ENCODE measurements at places on chromosomes 3 and 15.

GRCh38 chr3:177041021-177041729 lies 156.1 kb downstream of the TBL1XR1 start:
- DNase-seq: no peak

- peak; percentile 11 for DNase-seq
Measured at GRCh38 chr3:10524799-10525301, 19.5 kb upstream of the ATP2B2 start.

- no peak for DNase-seq
Measured at GRCh38 chr15:97600190-97600589, 360.3 kb upstream of the ARRDC4 start.

- DNase-seq: no peak
Measured at GRCh38 chr3:130621824-130622223, 104.8 kb downstream of the COL6A6 start.

DNA sequence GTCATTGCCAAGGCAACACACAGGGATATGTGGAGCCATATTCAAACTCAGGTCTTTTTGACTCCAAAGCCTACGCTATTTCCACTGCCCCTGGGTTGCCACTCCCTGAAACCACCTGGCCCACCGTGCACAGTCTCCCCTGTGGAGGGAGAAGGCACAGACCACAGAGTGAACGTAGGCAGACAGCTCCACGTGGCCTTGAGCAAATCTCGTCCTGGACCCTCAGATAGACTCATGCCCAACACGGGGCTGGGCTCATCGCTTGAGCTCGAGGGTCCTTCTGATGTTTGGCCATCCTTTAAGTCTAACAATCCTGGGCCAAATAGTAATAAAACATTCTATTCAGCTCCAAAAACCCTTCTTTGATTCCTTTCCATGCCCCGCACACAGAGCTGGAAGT lies 72.0 kb downstream of the CPN2 start:
- peak; percentile 29 for DNase-seq

GRCh38 chr3:158102242-158103080 lies 3.8 kb downstream of the SHOX2 start:
- DNase-seq: peak; percentile 66

DNA sequence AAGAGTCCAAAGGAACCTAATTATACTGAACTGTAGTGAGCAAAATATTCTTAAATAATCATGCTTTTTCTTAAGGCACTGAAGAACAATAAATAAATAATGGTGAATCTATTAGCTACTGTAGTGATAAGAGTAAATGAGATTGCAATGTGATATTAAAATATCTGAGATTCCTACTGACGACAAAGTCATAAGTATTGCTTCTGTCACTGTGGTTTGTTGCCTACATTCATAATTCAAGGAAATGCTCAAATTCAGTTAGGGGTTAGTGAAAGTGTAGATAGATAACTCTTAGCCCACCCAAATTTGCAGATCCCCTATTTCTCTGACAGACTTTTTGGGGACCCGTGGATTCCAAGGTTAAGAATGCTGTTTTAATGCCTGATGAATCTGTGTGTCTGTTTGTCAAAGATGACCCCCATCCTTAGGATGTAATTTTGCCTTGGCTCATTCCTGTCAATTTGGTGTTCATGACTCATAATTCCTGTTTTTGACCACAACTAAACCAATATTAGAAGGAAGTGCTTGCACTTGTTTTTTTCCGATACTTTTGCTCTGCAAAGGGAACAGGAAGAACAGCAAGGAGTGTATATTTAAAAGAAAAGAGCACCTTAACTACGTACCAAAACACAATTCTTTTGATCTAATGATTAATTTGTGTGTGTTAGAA lies 86.7 kb downstream of the MAGI1 start:
- no peak for DNase-seq

- no peak for DNase-seq
Measured at GRCh38 chr3:9222049-9222448, 27.4 kb downstream of the SRGAP3 start.

DNA sequence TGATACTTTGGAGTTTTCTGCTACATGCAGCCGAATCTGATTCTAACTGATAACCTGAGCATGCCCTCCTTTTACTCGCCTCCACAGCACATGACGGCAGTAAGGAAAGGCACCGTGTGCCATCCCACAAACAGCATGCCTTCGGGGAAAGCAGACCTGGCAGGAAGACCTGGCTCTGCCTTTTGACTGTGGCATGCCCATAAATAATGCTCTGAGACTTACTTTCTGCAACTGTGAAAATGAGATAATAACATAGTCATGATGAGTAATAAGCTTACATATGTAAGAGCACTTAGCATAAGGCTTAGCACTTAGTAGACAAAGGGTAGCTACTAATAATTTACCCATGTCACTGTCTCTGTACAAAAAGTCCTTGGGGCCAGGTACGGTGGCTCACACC lies 32.9 kb downstream of the MTHFS start:
- no peak for DNase-seq

GRCh38 chr15:68204361-68204760 lies 771 bp downstream of the CALML4 start:
- no peak for DNase-seq

- no peak for DNase-seq
Measured at GRCh38 chr3:61616586-61616985, 55.2 kb downstream of the PTPRG start.

DNA sequence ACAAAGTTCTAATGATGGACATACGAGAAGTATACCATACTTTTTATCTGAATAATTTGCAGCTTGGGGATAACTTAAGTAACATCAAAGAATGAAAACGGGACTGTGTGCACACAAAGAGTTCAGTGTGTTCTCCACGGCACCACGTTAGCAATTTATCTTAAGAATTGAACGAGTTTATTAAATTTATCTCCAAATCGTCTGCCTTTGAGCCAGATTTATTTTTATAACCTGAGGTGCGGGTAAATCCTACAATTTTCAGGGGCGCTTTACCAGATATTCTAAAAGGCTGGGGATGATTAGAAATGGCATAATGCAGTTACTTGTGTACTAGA lies 3.5 kb downstream of the CHD2 start:
- no peak for DNase-seq

- peak; percentile 91 for DNase-seq
Measured at GRCh38 chr15:65421360-65422215, 1.2 kb downstream of the IGDCC4 start.

DNA sequence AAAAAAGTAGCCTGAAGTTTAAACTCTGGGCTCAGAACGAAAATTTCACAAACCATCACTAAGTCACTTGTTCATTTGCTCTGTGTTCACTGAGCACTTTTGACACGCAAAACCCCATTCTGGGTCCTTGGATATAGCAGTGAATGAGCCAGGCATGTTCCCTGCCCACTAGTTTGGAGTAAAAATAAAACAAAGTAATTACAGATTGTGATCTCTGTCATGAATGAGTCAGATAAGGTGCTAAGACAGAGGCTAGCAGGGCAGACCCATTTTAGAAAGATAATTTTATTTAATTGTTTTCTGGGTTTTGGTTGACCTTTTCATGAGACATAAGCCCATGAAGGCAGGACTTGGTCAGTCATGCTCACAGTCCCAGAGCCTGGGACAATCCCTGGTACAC lies 84.1 kb upstream of the ARHGEF3 start:
- DNase-seq: no peak

GRCh38 chr3:24410860-24411259 lies 83.8 kb downstream of the THRB start:
- DNase-seq: no peak

DNA sequence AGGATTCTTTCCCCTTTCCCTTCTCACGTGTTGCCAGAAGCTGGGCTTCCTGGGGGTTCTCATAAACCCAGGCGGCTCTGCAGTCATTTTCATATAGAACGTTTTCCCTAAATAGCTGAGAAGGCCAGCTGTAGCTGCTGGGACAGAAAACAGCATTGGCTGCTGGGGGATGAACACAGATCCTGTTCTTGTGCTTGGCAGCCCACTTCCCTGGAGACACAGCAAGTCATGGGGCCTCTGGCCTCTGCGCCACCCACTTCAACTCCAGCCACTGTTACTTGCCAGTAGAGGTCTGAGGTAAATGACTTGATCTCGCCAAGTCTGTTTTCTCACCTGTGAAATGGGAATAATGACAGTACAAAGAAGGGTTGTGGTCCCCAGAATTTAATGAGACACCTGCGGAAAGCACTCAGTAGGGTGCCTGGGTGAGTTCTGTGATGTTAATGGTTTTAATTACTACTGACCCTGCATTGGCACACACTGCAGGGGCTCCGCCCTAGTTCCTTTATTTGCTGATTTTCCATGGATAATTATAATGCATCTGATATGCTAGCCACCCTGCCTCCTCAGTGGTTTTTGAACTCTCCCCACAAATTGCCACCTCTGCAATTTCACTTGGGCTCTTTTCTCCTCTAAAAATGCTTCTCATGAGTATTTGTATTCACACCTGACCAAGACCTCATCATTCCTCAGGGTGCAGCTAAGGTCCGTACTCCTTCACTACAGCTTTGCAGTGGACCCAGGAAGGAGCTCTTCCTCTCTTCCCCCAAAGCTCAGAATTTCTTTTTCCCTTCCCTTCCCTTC lies 274.7 kb downstream of the RPLP1 start:
- no peak for DNase-seq

GRCh38 chr3:67030785-67031740 lies 33.0 kb downstream of the KBTBD8 start:
- DNase-seq: no peak

DNA sequence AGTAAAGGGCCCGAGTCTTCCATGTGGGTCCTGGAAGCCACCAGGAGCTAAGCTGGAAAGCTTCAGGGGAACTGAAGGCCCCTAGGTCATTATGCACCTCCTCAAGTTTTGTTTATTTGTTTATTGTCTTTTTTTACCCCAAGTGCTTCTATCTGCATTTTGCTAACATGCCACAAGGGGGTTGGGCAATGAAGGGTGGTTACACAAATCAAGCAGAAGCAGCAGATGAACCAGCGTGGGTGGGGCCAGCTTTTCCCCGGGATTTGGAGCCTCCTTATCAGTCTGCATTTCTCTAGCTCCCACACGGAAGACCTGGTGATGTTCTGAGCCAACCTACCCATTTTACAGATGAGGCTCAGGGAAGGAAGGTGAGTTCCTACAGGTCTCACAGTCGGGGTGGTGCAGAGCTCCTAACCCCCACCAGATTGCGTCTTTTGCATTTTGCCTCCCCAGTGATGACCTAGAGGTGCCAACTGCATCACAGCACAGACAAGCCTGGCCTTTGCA lies 16.8 kb downstream of the TMC3 start:
- no peak for DNase-seq

DNA sequence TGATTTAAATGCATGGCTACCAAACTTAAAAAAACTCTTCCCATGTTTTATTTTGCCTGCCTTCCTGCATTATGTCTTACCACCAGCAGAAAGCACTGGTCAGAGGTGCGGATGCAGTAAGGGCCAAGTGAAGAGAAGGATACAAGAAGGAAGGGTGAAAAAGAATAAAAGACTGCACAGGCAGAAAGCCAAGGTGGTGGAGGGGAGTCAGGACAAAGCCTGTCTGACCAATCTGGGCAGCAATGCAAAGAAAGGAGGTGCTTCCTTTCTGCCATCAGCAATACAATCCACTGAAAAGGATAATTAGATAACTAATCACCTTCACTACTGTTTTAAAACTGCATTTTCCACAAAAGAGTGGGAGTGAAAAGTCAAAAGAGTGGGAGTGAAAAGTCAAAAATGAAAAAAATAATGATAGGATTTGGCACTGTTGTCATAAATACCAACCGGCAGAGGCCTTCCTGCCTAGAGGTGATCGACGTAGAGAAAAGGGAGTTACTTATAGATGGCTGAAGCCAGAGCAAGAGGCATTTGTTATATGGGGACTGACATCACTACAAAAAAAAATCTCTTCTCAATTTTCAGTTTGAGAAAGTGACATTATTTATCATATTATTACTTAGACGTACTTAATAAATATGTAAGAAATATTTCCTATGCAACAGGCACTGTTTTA lies 385.3 kb downstream of the TBC1D5 start:
- no peak for DNase-seq

DNA sequence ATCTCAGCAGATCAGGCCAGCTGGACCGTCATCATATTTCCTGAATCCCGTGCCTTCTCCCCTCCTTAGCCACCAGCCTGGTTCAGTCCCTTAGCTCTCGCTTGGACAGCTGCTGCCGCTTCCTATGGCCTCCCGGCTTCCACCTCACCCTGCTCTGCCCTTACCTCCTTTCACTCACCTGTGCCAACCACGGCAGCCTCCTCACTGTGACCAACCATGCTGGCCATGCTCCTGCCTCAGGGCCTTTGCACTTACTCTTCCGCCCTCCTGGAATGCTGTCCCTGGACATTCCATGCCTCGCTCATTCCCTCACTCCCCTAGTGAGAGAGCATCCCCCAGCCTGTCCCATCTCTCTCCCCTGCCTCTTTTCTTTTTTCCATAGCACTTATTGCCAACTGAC lies 19.2 kb downstream of the GRIP2 start:
- DNase-seq: no peak

GRCh38 chr3:38556640-38557358 lies 60.7 kb downstream of the EXOG start:
- DNase-seq: no peak

DNA sequence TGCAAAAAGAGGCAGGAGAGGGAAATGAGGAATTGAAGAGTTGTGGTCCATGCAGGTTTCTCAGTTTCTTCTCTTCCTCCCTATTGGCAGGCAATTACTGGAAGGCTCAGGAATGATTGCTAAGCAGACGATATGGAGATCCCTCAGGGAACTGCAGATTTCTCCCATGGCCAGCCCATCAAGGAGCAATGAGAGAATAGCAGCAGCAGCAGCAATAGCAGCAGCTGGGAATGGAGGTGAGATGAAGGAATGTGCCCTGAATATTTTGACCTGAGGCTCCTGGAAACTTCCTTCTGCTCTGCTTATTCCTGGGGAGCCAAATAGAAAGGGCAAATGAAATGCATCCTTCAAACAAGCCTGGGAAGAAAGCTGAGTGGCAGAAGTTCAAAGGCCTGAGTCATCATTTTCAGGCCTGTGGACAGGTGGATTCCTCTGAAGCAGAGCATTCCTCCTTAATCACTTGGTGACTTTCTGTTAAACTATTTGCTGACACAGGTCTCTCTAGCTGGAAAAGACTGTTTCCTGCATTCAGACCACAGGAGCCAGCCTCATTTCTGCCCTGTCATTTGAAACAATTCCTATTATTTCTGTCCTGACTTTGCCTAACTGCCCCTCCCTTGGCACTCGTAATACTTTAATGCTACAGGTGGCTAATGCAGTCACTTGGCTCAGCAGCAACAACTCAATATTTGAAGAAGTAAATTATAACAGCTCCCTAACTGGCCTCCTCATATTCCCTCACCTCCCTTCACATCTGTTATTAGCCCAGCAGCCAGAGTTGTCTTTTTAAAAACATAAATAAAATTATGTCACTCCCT lies 146.9 kb upstream of the GADL1 start:
- DNase-seq: no peak

All from right forelimb (tissue), 1 donor.